Thoracic aorta (tissue), 2 donors: ENCODE measurements at places on chromosomes 7 and 10. TPM values are rescaled to one million over a fixed set of nuclear protein-coding genes. Genes with fewer than 3 reads are reported as not detected.

- no peak for DNase-seq
These were observed 361.9 kb downstream of the GLRX3 start for GRCh38 chr10:130498042-130498441.

NODAL gene
- total RNA-seq, result not detected

GLI3 gene
- total RNA-seq, result 6.6 TPM

ADAP1 gene
- total RNA-seq, result 24.5 TPM

GRCh38 chr7:142796501-142797390 lies 26.0 kb downstream of the PRSS2 start:
- no peak for DNase-seq

GRCh38 chr7:39674406-39674805 lies 51.0 kb downstream of the RALA start:
- no peak for DNase-seq

KIAA1549 gene
- 1.8 TPM for total RNA-seq

- no peak for DNase-seq
These were observed 16.7 kb downstream of the FAS start for GRCh38 chr10:89007129-89007893.

DNA sequence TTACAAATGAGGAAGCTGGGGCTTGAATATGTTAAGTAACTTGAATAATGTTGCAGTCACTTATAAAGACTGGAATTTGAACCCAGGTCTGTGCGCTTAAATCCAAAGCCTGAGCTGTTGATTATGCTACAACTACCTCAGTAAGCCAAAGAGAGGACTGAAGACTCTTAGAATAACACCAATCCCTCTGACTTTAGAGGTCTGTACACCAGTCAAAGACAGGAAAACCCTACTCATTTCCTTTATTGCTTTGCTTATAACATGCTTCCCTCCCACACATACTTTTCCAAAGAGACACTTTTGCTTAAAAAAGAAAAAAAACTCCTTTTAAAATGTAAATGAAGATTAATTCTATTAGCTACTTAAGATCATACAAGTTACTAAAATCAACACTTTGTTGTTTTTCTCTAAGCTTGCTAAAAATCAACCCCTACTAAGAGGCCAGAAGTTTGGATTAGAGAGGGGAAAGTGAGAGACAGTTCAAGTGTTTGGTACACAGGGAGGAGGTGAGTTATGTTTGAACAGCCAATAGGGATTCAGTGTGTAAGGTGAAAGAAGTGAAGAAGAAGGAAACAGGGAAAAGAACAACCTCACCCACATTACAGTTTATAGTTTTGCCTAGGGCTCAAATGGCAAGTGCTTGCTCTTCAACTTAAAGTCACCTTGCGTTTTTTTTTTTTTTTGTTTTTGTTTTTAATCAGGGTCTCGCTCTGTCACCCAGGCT lies 74.8 kb downstream of the MDH2 start:
- DNase-seq, result no peak

SKIDA1 gene
- 5.3 TPM for total RNA-seq

DNA sequence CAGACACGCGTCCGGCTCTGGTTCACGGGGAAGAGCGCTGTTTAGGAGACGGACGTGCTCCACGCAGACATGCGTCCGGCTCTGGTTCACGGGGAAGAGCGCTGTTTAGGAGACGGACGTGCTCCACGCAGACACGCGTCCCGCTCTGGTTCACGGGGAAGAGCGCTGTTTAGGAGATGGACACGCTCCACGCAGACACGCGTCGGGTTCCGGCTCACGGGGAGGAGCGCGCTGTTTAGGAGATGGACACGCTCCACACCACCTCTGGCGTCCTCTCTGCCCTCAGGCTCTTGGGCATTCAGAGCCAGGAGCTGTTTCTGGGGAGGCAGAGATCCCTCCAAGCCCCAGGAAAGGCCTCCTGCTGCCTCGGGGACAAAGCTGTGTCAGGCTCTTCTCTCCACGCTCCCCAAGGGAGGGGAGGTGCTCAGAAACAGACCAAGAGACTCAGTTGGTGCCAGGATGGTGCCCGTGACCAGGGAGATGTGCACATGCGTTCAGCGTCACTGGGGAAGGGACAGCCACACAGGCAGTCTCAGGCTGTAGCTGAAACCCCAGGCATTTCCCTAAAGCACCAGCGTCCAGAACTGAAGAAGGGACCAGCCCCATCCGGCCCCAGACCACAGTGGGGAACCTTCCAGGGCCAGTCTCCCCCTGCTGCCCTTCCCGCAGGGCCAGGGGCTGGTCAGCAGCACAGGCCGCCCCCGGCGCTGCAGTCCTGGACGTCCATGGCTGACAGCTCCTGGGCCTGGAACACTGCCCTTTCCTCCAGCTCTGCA lies 175.6 kb downstream of the ELFN1 start:
- no peak for DNase-seq

- DNase-seq, result no peak
These were observed 160.0 kb downstream of the ADARB2 start for GRCh38 chr10:1577373-1577770.

GRCh38 chr7:141610671-141611070 lies 59.5 kb downstream of the AGK start:
- no peak for DNase-seq

GOLGA7B gene
- total RNA-seq, result 0.07 TPM

GRCh38 chr10:118035354-118036005 lies 11.3 kb downstream of the RAB11FIP2 start:
- no peak for DNase-seq

DNA sequence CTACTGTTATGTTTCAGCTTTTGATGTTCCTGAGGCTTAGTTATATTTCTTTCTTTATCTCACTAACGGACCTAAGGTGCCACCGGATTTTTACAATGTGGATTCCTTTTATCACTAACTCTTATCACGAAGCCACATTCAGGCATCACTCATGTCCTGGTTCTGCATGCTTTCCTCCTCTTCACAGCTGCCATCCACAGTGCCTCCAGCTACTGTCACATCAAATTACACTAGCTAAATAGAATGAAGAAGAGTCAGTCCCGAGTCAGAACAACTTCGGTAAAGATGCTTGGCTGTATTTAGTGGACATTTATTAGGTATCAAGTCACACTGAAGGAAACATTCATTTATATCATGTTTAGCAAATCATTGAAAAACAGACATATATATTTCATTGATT lies 153.2 kb downstream of the NEBL start:
- no peak for DNase-seq

C7orf57 gene
- not detected for total RNA-seq

- DNase-seq, result no peak
These were observed 42.5 kb downstream of the TACR2 start for GRCh38 chr10:69374242-69374641.

SPDYE9 gene
- not detected for total RNA-seq

DNA sequence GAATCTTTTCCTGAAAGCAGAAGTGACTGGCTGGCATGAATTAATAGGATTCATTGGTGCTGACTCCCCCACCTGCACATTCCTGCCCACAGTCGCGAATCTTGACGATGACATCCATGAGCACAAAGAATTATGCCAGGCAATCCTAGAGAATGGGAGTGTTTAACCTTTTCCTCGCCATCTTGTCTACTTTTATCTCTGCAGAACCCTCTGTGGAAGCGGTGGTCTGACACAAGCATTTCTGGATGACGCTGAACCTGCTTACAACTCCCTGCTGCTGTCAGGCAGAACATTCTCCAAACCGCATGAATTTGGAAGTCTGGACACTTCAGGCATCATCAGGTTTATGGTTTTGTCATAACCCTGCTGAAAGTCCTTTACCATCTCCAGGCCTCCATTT lies 36.5 kb downstream of the KLF6 start:
- DNase-seq, result no peak

GRCh38 chr10:72802332-72802731 lies 91.2 kb upstream of the OIT3 start:
- no peak for DNase-seq
